ENCODE measurements at places on chromosomes 5 and 9.

DNA sequence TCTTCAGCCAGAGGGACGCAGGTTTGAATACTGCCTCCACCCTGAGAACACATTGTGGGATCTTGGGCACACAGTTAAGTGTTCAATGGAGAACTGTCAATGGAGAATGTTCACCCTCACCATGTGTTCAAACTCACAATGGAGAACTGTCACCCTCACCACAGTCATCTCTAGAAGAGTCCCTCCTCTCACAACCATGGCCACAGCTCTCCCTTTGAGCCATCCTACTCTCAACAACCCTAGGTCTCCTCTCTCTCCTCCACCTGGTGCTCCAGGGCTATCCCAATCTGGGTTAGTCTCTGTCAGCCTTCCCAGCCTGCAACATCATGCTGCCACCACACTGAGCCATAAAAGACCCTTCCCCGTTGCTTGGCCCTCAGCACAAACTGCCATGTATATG, 36.3 kb upstream of the HAND1 start:
- no peak for DNase-seq

DNA sequence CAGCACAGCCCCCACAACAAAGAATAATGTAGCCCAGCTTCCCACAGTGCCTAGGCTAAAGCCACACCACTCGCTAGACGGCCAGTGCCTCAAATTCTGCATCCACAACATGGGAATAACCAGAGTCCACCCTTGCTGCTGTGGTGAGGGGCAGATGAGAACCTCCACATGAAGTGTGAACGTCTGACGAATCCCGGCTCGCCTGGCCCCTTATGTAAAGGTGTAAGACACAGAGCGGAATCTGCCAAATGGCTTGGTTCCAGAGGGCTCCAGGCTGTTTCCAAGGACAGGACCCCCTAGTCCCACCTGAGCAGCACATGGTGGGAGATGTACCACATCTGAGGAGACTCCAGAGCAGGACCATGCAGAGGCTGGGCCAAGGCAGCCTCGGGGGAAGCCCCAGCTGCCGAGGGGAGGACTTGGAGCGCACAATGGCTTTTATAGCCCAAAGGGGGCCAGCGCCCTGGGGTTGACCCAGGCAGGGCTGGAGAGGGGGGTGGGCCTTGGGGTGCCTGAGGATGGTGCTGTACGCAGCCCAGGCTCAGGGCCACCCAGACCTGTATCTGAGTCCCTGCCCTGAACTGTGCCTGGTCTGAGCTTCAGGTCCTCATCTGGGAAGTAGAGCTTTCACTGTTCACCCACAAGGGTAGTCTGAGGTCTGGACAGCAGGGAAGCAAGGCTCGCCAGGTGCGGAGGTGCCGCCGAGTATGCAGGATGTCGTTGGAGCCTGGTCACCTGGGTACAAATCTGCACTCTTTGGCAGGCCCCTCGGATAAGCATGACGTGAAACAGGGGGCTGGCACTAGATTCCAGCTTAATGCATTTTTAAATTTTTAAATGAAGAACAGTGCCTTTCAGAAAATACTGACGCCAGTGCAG, 24.9 kb upstream of the SLC25A51 start:
- DNase-seq, result no peak

GRCh38 chr9:112526973-112527372, 40.3 kb downstream of the KIAA1958 start:
- DNase-seq, result no peak

DNA sequence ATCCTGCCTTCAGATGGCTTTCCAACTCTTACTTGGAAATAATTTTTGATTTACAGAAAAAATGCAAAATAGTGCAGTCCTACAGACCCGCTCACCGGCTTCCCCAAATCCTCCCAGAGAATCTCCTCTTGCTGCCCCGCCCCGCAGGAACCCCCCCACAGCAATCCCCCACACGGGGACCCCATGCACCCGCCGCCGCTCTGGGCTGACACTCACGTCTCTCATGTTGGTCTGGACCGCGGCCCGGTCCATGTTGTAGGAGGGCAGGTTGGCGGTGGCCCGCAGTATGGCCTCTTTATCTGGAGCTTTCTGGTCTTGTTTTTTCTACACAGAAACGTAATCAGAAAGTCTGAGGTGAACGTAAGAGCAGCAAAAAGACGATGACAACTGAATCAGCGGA, 13.6 kb downstream of the UBAC1 start:
- no peak for DNase-seq

- no peak for DNase-seq
Measured at GRCh38 chr9:123425836-123426365, 69.9 kb downstream of the CRB2 start.

DNA sequence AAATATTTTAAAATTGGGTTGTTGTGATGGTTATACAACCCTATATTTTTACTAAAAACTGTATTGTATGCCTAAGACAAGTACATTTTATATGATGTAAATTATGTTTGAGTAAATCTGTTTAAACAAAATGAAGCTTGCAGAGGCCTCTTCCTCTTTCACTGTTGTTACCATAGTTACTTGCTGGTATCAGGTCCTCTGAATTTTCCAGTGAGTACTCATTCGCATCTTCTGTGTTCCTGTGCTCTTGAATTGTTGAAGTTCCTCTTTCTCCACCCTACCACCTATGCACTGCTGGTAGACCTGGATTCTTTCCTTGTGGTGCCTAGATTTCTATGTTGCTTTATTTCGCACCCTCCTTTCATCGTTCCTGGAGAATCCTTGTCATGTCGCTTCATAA, 938.5 kb upstream of the ACO1 start:
- DNase-seq, result no peak

DNA sequence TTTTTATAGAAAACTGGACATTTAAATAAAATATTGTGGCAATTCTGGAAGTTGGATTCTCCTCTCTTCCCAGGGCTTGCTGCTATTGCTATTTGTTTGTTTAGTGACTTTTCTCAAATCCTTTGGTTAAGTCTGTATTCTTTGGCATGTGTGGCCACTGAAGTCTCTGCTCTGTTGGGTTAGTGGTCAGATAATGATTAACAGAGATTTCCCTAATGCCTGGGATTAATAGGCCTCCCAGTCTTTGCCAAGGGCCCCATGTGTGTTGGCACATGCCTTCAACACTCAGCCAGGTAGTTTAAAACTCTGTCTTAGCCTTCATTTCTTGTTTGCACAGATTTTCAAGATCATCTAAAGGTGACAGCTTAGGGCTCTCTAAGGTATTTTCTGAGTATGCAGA, 92.8 kb upstream of the EPB41L4A start:
- DNase-seq, result no peak

GRCh38 chr9:98998441-98999151, 54.9 kb downstream of the COL15A1 start:
- DNase-seq, result peak; percentile 64

GRCh38 chr5:61831736-61832135, 474.3 kb upstream of the KIF2A start:
- no peak for DNase-seq

GRCh38 chr9:101472891-101473290, 37.3 kb upstream of the ALDOB start:
- DNase-seq, result no peak

DNA sequence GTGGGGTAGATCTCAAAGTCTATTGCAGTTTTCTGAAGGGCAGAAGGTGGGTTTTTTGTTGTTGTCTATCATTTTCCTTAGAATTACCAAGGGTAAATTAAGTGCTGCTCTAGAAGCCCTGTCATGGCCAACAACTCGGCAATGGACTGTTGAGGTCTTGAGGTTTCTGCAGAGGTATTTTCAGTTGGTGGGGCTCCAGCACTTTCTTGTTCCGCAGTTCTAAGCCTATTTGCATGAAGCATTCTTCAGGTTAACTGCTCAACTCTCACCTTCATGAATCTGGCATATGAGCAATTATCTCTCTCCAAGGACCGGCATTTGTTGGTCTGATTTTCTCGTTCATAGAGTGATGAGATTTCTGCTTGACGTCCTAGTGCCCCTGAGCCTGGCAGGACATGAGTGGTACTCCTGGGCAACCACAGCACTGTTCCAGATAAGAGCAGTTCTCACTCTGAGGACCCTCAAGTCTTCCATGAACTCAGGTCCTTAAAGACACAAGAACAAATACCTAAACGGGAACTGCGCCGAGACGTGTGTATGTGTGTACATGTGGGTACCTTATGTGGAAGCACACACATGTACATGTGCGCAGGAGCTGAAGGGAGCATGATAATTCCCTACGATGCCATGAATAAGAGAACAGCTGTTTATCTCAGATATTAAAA, 544.5 kb downstream of the CSNK1G3 start:
- DNase-seq, result no peak
